ENCODE measurements at places on chromosomes 5 and 9.

- no peak for DNase-seq
Observed at GRCh38 chr9:134299883-134300282, 26.4 kb upstream of the RXRA start.

DNA sequence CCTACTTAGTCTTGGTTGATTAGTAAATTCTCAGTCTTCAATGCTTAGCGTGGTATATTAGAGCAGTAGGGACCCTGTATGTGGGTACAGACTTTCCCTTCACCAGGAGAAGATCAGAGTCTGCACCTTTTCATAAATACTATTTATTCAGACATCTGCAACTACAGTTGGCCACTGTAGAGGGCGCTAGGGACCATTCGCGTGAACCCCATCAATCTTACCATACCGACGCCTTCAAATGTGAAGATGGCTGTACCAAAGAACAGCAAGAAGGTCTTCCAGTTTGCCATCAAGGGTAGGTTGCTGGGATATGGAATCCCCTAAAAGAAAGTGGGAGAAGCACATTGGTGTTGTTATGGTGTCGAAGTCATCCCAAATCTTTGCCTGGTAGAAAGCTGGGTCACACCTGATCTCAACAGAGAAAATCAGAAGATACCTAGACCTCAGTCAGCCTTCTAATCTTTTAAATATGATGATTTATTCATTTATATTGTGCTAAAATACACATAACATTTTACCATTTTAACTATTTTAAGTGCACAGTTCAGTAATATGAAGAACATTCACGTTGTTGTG lies 19.1 kb downstream of the SLC36A3 start:
- no peak for DNase-seq

- DNase-seq: no peak
Observed at GRCh38 chr5:172695232-172696054, 54.4 kb downstream of the NEURL1B start.

DNA sequence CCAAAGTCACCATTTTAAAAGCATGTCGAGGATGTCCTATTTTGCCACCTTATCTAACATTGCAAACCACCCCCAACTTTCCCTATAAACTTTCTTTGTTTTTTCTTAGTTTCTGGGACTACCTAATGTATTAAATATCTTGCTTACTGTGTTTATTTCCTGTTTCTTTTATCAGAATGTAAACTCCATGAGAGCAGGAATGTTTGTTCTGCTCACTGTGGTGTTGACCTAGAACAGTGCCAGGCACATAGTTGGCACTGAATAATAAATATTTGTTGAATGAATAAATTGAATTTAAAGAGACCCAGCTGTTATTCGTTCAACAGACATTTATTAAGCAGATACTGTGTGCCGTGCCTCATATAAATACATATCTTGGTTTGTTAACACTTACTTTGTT lies 35.2 kb downstream of the MACIR start:
- no peak for DNase-seq

Measured in activated T-cell treated with anti-CD3 and anti-CD28 coated beads, Interleukin-2, amount 50 U/mL, for 1 hour (primary cell).